ENCODE measurements at places on chromosomes 6 and 20. TPM values are rescaled to one million over a fixed set of nuclear protein-coding genes. Genes with fewer than 3 reads are reported as not detected.

PRR18 gene
- polyA plus RNA-seq, result 0.30 TPM

TRIM31 gene
- polyA plus RNA-seq, result not detected

DNA sequence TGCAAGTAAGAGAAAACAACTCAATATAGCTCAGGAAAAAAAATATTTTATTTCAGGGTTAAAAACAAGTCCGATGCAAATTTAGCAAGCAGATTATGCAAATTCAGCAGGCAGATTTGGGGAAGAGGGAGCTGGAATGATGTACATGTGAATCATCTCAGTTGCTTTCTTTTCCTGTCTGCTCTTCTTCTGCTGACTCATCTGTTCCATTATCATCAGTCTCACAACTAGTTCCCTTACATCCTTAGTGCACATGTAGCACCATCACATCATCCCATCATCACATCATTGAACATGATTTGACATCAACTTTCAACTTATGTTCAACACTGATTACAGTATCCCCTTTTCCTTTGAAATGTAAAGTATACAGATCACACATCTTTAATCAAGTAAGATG lies 11.5 kb upstream of the DEFB113 start:
- DNase-seq, result no peak

DNA sequence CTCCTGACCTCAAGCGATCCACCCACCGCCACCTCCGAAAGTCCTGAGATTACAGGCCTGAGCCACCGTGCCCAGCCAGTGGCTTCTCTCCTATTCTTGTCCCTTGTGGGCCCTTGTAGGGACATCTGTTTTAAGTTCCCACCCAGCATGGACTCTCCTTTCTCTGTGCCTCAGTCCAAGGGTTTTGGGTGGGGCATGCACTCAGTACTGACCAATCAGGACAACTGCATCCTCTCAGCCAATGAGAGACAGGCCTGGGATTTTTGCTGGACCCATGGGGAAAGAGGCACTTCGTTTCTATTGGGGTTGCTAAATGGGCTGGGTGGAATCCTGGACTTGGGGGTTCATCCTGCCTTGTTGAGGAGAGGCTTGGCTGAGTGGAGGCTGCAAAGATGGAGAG lies 34.4 kb downstream of the SNAI1 start:
- no peak for DNase-seq

GRCh38 chr6:128057541-128057940 lies 156.7 kb upstream of the THEMIS start:
- no peak for DNase-seq

Data from left renal cortex interstitium (tissue), 4 donors.